ENCODE measurements at places on chromosomes 11 and 22. TPM values are rescaled to one million over a fixed set of nuclear protein-coding genes. Genes with fewer than 3 reads are reported as not detected.

Gene RIMBP3C
- total RNA-seq: not detected

DNA sequence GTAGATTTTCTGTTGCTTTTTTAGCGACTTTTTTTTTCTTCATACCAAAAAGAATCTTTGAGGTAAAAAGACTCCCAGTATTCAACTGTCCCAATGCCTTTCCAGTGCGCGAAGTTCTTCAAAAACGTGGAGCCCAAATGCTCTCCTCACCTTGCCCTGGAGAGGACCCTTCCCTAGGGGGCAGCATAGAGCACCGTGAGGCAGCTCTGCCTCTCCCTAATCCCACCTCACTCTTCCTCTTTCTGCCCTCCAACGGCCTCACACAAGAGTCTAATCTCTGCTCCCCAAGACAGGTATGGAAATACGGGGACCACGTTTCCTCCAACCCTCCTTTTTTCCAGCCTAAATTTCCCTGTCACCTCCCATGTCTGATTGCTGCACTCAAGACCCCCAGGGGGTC is 117.5 kb upstream of the ALX4 start:
- no peak overlapping the region for H3K27ac ChIP-seq
- no peak for DNase-seq
- H3K4me1 ChIP-seq: no peaks in the 10 kb centered on the region
- H3K36me3 ChIP-seq: no peaks in the 10 kb centered on the region
- no peaks in the 10 kb centered on the region for H3K27me3 ChIP-seq

DNA sequence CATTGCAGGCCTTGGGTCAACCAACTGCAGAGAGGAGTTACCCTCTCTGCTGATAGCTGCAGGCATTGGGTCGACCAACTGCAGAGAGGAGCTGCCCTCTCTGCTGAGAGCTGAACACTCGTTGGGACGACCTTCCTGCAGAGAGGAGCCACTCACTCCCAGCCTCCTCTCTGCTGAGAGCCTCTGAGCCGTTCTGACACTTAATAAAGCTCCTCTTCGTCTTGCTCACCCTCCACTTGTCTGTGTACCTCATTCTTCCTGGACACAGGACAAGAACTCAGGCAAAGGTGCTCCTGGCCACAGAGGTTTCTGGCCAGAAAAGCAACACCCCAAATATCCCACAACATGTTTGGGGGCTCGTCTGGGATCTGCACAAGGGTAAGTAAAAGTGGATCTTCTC is 7.5 kb upstream of the PKP3 start:
- H3K4me1 ChIP-seq: no peaks in the 10 kb centered on the region
- no peak overlapping the region for H3K27ac ChIP-seq
- H3K36me3 ChIP-seq: no peaks in the 10 kb centered on the region

GRCh38 chr11:68148879-68149278 is 27.7 kb upstream of the CHKA start:
- no peak overlapping the region for H3K27ac ChIP-seq
- no peak for DNase-seq
- no peak overlapping the region for H3K4me3 ChIP-seq
- H3K4me1 ChIP-seq: no peaks in the 10 kb centered on the region
- H3K36me3 ChIP-seq: no peaks in the 10 kb centered on the region
- H3K27me3 ChIP-seq: no peaks in the 10 kb centered on the region

GRCh38 chr11:26231252-26231661 is 100.7 kb upstream of the ANO3 start:
- no peaks in the 10 kb centered on the region for H3K36me3 ChIP-seq
- no peaks in the 10 kb centered on the region for H3K4me1 ChIP-seq
- no peak overlapping the region for H3K4me3 ChIP-seq
- no peak for DNase-seq
- no peaks in the 10 kb centered on the region for H3K27me3 ChIP-seq
- no peak overlapping the region for H3K27ac ChIP-seq

All from uterus (tissue), 4 donors.